Activated naive CD4-positive, alpha-beta T cell treated with anti-CD3 and anti-CD28 coated beads for 36 hours (primary cell): ENCODE measurements at places on chromosomes 5 and 9.

GRCh38 chr9:87181670-87182069 is 234.4 kb upstream of the GAS1 start:
- DNase-seq, result no peak

DNA sequence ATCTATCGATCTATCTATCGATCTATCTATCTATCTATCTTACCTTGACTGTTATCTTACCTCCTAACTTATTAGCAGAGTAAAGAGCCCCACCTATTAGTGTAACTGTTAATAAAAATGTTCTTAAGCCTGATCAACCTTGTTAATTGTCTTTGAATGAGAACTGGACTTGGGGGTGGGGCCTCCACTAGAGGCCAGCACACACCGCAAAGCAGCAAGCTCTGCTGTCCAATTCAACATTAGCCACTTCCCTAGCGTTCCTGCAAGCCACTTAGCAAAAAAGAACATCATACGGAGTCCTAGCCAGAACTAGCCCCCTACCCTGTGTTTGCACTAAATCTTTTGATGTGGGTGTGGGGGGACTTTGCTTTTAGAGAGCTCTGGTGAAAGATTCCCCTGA is 515.8 kb downstream of the KDM4C start:
- no peak for DNase-seq

- no peak for DNase-seq
These were observed 195.4 kb downstream of the MPDZ start for GRCh38 chr9:13083963-13084528.

GRCh38 chr9:113992276-113992951 is 85.7 kb downstream of the AMBP start:
- DNase-seq, result no peak

GRCh38 chr9:83444110-83444509 is 94.1 kb downstream of the FRMD3 start:
- no peak for DNase-seq

- no peak for DNase-seq
These were observed 1.0 kb downstream of the CEMIP2 start for GRCh38 chr9:71767163-71767775.

DNA sequence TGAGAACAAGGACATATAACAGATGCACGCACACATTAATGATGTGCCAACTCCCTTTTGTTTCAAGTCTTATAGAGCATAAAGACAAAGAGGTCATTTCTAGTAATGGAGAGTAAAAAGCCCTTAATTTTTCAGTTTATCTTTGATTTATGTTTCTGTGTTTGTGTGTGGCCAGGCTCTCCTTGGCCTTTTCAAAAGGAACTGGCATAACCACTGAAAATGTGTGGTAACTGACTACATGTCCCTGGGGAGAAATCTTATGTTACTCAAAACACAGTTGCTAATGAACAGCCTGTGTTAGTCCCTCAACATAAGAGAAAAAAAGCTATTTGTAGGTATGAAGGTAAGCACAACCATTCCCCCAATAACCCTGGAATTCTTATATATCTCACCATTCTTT is 47.6 kb upstream of the SHOC1 start:
- no peak for DNase-seq

DNA sequence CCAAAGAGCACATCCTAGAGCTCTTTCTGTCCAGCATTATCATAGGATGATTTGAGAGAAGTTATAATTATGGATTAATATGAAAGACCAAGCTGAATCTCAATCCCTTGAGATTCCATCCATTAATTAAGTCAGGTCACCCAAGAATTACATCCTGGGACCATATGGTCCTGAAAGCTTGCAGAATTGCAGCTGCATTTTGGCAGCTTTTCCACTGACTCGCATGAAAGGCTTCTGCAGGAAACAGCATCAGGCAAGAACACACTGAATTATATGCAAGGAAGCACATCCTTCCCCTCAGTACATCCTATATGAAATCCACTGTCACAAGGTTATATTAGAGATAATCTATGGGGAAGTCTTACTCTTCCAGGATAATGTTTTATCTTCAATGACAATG is 109.1 kb upstream of the CTNND2 start:
- DNase-seq, result no peak

DNA sequence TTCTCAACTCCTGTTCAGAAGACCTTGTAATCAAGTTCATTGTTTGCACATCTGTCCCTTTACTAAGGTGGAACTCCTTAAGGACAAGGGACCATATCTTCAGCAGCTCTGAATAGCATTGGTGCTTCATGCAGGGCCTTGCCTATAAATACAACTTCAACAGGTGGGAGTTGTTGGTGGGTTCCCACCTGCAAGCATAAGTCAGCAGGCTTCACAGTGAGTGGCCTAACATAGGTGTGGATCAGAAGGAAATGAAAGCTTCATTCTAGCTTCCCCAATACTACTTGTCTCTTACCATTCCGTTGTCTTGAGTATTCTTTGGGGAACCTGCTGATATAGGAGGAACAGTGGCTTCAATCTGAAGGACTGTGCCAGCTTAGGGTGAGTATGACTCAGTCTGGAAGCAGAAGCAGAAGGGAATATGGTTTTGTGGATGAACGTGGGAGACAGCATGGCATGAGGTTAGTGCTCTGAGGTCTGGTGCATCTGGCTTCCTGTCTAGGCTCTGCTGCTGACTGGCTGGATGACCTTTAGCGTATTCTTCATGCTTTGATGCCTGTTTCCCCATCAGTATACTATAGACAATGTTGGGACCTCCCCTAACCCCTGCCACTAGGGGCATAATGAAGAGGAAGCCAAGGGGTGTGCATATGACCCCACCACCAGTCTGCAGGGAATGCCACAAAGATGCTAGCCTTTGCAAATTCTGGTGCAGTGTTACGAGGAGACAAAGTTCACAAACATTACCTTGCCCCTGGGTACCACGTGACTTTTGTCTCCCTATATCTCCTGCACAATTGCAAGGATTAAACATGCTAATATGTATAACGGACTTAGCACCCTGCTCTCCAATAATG is 192.3 kb downstream of the PALM2AKAP2 start:
- DNase-seq, result peak; percentile 56

GRCh38 chr9:112783551-112783954 is 33.0 kb downstream of the SNX30 start:
- DNase-seq, result no peak

DNA sequence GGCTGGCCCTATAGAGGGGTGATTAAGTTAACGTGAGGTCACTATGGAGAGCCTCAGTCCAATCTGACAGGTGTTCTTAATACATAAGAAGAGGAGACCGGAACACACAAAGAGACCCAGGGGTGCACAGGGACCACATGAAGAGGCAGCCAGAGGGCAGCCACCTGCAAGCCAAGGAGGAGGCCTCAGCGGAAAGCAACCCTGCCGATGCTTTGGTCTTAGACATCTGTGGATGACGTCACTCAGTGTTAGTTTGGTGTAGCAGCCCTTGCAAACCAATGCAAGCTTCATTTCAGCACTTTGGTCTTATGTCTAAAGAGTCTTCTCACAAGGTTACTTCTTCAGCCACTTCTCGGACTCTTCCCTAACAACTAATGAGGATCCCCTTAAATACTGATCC is 47.6 kb upstream of the GRHPR start:
- peak; percentile 19 for DNase-seq

- no peak for DNase-seq
These were observed 313.5 kb upstream of the MSX2 start for GRCh38 chr5:174410716-174411478.

DNA sequence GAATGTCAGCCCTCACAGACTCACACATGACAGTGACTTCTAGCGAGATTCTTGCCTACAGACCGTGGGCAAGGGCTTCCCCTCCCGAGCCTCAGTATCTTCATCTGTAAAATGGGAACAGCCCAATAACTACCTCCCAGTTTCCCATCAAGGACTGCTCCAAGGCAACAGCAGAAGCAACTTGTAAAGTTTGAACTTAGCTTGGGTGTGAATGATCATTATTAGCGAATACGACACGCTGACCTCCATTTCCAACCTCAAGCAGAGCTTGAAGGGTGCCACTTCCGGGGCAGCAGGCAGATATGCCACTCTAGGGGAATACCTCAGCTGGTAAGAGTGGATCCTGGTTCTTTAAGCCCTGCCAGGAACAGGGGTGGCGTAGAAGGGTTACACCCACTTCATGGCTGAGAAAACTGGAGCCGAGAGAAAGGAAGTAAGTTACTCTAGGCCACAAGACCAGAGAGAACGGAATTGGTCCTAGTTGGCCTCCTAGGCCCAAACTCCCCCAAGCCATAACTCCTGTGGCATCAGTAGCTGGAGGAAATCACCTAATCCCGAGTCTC is 2.0 kb downstream of the RNF44 start:
- peak; percentile 80 for DNase-seq

DNA sequence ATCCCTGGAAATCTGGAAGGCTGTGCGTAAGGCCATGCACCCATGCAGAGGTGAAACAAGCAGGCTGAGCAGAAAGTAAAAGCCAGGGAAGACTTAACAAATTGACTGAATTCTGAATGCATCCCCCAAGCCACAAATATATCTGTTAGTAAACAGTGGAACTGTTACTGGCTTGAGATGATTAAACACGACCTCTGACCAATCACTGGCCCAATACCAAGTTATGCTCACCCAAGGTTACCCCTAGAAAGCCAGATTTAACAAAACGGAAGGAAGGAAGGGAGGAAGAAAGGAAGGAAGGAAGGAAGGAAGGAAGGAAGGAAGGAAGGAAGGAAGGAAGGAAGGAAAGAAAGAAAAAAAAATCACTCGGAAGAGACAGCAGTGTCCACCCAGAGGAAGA is 215.8 kb upstream of the CCNG1 start:
- DNase-seq, result no peak
